ENCODE measurements at places on chromosomes 3 and 15.

- peak; percentile 65 for DNase-seq
Measured at GRCh38 chr15:60000113-60000823, 3.8 kb upstream of the FOXB1 start.

DNA sequence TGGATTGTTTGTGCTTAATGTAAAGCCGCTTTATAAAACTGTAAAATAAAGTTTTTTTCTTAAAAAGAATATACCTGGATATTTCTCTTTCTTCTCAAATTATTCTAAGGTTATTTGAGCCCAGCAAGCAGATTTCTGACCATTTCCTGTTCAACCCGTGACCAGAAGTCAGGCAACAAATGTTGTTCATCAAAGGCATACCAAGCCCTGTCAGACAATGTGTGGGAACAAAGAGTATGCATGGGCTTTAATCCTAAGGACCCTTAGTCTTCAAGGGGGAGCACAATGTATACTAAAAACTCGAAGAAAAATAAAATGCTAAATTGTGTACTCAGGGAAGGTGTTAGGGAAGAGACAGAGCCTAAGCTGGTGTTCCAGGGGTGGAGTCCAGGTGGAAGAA lies 26.6 kb upstream of the PAQR5 start:
- no peak for DNase-seq

- no peak for DNase-seq
Measured at GRCh38 chr3:160454995-160455394, 5.4 kb upstream of the TRIM59 start.

- no peak for DNase-seq
Measured at GRCh38 chr3:136136454-136136853, 59.7 kb downstream of the MSL2 start.

GRCh38 chr15:52133510-52134220 lies 21.1 kb upstream of the BCL2L10 start:
- DNase-seq: no peak

GRCh38 chr15:89442671-89443307 lies 53.6 kb downstream of the RHCG start:
- peak; percentile 94 for DNase-seq

- DNase-seq: no peak
Measured at GRCh38 chr15:37981775-37982174, 47.3 kb downstream of the TMCO5A start.

- DNase-seq: peak; percentile 68
Measured at GRCh38 chr3:49906073-49906743, 2.5 kb upstream of the MST1R start.

- peak; percentile 76 for DNase-seq
Measured at GRCh38 chr15:75036212-75036616, 12.8 kb downstream of the PPCDC start.

Measured in WTC11 (cell line).